Left lung (tissue), 14 donors: ENCODE measurements at places on chromosomes 16 and 17.
A peak's percentile ranks its signal among the peaks of the same experiment; 100 is the strongest.

GRCh38 chr16:85333744-85334640 is 221.7 kb upstream of the CIBAR2 start:
- DNase-seq = no peak

- no peak for DNase-seq
These were observed 8.8 kb upstream of the GJD3 start for GRCh38 chr17:40373324-40373723.

DNA sequence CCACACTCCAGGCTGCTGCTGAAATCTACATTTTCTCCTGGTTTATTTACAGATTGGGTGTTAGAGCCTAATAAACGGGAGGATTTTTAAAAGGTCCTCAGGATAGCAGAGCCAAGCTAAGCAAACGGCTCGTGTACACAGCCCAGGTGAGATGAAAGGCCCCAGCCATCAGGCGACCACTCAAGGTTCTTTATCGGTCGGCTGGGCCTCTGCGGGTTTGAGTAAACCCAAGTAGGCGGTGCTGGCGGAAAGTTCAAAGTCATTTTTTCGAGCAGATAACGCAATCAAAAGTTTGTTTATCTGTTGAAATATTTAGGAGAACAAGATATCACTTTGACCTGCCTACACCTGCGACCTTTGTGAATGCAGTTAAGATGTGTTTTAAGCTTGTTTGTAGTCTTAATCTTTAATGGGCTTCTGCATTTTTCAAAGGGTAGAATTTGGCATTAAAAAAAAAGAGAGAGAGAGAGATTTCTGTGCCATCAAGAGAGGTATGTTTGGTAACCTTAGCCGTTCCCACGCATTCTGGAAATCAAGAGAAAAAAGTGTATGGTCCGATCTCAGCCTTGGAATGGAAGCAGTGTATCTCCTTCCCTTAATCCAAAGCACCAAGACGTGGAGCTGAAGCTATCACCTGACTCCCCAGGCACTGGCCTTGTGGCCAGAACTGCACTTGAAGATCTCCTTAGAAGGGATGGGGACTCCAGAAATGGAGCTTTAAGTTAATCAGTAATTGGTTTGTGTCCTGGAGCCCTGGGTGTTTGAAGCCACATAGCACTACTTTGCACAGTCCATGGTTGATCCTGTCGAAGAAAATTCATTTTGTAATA is 301.7 kb upstream of the IRX5 start:
- DNase-seq = peak; percentile 76

GRCh38 chr16:29820730-29821642 is 724 bp downstream of the MVP start:
- DNase-seq = no peak

DNA sequence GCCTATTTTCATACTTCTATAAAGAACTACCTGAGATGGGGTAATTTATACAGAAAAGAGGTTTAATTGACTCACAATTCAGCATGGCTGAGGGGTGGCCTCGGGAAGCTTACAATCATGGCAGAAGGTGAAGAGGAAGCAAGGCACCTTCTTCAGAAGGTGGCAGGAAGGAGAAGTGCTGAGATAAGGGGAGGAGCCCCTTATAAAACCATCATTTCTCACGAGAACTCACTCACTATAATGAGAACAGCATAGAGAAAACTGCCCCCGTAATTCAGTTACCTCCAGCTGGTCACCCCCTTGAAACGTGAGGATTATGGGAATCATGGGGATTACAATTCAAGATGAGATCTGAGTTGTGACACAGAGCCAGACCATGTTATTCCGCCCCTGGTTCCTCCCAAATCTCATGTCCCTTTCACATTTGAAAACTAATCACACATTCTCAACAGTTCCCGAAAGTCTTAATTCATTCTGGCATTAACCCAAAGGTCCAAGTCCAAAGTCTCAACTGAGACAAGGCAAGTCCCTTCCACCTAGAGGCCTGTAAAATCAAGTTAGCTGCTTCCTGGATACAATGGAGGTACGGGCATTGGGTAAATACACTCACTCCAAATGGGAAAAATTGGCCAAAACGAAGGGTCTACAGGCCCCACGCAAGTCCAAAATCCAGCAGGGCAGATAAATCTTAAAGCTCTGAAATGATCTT is 237.7 kb downstream of the CDH13 start:
- no peak for DNase-seq

DNA sequence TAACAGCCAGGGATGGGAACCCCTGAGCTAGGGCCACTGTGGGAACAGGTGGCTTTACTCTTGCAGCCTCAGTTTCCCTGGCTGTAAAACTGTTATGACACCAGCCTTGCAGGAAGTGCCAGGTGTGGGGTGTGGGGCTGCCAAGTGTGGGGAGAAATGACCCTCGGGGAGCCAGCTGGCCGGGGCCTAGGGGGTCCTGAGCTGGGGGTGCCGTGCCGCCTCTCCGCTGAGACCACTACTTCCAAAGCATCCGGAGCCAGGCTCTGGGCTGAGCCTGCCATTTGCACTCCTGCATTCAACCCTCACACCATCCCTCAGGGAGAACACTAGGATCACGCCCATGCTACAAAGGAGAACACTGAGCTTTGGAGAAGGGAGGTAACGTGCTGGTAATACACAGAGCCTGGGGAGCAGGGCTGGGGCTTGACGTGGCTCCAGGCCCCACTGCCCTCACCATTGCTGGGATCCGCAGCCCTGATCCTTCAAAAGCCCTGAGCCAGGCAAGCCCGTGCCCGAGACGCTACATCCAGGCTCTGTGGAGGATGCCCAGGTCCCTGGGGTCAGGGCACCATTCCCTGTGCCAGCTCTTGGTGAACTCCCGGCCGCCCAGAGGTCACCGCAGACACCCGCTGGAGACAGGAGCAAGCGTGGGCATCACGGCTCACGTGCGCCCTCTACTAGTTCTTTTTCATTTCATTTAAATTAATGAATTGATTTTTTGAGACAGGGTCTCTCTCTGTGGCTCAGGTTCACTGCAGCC is 28.8 kb upstream of the GINS2 start:
- DNase-seq = peak; percentile 88

- no peak for DNase-seq
These were observed 42.1 kb downstream of the MPRIP start for GRCh38 chr17:17084317-17084835.

- DNase-seq = no peak
These were observed 10.1 kb upstream of the ZFP1 start for GRCh38 chr16:75138233-75138632.

- no peak for DNase-seq
These were observed 7.7 kb upstream of the C16orf78 start for GRCh38 chr16:49365711-49366509.

DNA sequence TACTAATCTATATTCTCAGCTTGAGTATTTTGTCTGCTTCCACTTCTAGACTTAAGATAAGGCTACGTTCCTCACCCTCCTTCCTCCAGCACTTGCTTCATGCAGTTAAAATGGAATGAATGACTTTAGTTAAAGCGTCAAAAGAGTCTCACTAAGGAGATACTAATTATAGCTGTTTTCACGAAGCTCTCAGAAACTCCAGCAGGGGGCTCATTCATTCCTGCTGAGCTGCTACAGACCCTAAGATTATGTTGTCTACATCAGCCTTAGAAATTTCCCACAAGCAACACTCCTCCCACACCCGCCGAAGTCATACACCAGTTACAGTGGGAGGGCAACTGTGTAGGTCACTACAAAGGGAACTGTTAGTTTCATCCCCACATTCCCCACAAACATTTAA is 57.0 kb upstream of the KIFC3 start:
- no peak for DNase-seq

GRCh38 chr17:31425282-31426040 is 34.0 kb downstream of the RAB11FIP4 start:
- DNase-seq = peak; percentile 58

- no peak for DNase-seq
These were observed 608.6 kb upstream of the GOT2 start for GRCh38 chr16:59342669-59343068.

GRCh38 chr16:83727018-83727417 is 80.8 kb upstream of the HSBP1 start:
- no peak for DNase-seq

DNA sequence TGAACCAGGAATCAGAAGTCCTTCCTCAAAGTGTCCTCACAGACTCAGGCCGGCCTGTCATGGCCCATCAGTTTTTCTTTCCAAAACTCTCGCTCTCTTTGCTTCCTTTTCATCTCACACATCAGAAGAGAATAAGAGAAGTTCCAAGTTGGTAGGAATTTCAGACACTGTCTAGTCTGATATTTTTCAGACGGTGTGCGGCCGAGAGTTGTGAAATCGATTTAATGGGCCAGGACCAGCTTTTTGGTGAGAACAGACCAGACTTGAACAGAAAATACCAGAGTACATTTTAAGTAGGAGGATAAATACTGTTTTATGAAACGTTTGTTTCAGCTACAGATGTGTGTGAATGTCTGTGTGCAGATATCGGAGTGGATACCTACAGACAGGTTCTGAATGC is 24.8 kb upstream of the RCVRN start:
- no peak for DNase-seq

GRCh38 chr16:48860341-48860740 is 250.4 kb upstream of the N4BP1 start:
- DNase-seq = no peak

DNA sequence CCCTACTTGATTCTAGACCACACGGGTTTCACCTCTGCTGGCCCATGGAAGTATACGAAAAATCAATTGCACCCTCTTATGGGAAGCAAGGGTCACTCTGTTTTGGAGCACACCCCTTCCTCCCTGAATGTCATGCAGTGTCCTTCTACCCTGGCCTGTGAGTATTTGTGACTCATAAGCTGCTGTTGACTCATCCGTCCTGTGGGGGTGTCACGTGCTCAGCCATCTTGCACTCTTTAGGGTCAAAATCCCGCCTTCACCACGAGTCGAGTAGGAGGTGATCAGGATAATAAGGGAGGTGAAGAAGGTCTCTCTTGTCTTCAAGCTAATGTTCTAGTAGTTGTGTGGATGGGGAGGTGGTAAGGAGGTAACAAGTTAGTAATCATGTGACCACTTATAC is 341.0 kb upstream of the EEF2KMT start:
- no peak for DNase-seq
